ENCODE measurements at places on chromosomes 5 and 9.

GRCh38 chr9:113258282-113258681 lies 17.1 kb downstream of the CDC26 start:
- no peak for DNase-seq

- no peak for DNase-seq
Measured at GRCh38 chr5:136703706-136704105, 338.4 kb upstream of the TRPC7 start.

DNA sequence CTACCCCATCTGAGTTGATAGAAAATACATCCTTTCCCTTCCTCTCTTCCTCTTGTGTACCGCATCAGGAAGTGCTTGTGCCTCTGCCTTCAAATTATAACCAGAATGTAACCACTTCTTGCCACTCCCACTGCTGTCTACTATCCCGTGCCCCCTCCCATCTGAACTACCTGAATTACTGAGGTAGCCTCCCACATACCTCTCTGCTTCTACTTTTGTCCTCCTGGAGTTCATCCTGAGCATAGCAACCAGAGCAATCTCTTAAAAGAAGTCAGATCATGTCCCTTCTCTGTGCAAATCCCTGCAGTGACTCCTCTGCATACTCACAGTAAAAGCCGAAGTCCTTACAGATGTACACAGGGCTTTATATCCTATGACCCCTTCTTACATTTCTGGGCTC lies 23.0 kb downstream of the SV2C start:
- no peak for DNase-seq

- no peak for DNase-seq
Measured at GRCh38 chr5:139910901-139911300, 115.3 kb downstream of the PSD2 start.

DNA sequence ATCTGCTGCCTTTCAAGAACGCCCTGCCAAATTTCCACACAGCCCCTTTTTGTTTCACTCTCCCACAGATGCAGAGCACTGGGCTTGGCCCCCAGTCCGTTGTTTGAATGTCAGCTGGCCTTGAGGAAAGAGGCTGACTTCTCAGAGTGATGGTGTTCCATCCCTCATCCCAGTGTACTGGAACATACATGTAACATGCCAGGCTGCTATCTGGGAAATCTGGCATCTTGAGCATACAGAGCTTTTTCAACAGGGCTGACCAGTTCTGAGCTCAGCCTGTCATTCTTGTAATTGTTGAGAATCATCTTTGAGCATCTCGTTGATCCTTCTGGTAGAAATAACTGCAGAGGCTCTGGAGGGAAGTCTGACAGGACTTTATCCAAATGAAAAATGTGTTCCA lies 2.8 kb downstream of the GALNT10 start:
- no peak for DNase-seq

- DNase-seq: no peak
Measured at GRCh38 chr9:117092582-117092981, 322.3 kb downstream of the ASTN2 start.

GRCh38 chr9:115615821-115616665 lies 498.1 kb upstream of the TNC start:
- DNase-seq: no peak

- DNase-seq: no peak
Measured at GRCh38 chr9:134641173-134641989, at the start of gene COL5A1. Gene COL5A1 (plus strand): TSS chr9:134641803. CDS start chr9:134642188, 385 bp downstream.
